AML-193 (cell line): ENCODE measurements at places on chromosomes 2 and 18.

DNA sequence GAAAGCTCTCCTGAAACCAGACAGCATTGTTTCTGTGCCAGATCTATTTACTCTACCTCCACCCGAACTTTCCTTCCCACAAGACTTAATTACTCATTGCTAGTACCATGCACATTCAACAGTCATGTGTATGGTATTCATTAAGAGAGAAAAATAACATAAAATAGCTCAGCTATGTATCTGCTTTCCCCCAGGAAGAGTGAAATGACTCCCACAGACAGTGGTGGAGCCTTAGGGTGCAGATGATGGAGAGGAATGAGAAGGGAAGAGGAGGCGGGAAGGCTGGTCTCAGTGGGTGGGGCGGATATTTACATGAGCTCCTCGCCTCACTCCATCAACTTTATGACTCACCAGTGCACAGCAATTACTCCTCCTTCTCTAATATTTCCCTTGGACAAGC is 724.5 kb downstream of the EPHA4 start:
- no peak for DNase-seq

- no peak for DNase-seq
Observed at GRCh38 chr2:12714391-12715221, 2.1 kb upstream of the TRIB2 start.

DNA sequence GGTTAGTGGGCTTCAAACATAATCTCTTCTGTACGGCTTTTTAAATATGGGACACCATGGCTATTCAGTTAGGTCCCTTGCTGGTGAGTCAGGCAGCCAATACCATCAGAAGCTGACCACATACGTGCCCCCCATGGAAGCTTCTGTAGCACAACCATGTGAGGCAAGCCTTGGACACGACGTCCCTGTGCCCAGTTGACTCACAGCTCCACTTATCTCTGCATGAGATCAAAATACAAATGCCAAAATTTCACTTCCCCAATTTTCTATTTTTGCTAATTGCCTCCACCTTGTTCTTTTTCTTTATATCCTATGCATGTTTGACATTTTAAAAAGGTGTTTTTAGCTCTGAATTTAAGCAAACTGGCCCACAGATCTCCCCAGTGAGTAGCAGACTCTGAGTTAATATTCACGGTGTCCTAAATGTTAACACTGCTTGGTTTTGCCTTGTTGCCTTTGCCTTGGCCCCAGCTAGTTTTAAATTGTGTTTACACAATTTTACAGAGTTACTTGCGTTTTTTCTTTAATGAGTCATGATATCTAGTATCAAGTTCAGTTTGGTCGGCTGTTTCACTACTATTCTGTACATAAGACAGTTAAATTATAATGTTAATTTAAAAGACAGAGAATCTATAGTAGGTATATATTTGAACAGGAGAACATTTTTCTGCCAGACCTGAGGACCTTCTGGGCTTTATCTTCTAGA is 77.5 kb downstream of the CDCA7 start:
- no peak for DNase-seq

DNA sequence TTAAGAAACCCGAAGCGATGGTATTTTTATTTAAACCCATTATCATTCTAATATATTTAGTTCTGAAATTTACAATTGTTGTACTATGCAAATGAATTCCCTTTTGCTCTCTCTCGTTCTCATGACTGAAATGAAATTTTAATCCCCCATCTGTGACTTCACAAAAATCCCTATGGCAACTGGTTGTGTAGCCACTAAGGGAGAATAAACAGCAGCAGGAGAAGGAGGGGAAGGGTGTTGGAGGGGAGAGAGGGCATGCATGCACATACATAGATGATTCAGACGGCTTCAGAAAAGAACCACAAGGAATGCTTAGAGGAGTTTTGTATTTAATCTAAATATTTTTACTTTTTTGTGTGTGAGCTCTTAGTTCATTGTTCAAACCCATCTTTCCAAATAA is 36.8 kb downstream of the CPS1 start:
- DNase-seq: no peak

DNA sequence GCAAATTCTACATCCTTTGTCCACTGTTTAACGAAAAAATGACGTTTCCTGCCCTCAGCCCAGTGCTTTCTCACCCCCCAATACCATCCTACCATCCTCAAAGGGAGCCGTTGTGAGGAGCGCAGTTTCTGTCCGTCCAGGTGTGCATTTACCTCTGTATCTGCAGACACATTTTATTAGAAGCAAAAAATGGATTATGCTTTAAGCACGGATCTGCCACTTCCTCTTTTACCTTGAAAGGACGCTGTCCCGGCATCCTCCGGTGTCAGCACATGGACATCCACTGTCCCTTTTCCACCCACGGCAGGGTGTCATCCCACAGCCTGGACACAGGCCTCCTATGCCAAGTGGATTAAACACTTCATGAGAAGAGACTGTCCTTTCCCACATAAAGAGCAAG is 7.2 kb upstream of the MAL start:
- DNase-seq: no peak

- DNase-seq: no peak
Observed at GRCh38 chr2:199570934-199571333, 113.2 kb upstream of the SATB2 start.

GRCh38 chr2:186546846-186547245 is 43.0 kb upstream of the ITGAV start:
- DNase-seq: no peak

- no peak for DNase-seq
Observed at GRCh38 chr18:28113271-28114029, 63.5 kb downstream of the CDH2 start.

- DNase-seq: no peak
Observed at GRCh38 chr2:31066086-31066485, 72.2 kb downstream of the GALNT14 start.
